ENCODE measurements at places on chromosomes 4 and X.

DNA sequence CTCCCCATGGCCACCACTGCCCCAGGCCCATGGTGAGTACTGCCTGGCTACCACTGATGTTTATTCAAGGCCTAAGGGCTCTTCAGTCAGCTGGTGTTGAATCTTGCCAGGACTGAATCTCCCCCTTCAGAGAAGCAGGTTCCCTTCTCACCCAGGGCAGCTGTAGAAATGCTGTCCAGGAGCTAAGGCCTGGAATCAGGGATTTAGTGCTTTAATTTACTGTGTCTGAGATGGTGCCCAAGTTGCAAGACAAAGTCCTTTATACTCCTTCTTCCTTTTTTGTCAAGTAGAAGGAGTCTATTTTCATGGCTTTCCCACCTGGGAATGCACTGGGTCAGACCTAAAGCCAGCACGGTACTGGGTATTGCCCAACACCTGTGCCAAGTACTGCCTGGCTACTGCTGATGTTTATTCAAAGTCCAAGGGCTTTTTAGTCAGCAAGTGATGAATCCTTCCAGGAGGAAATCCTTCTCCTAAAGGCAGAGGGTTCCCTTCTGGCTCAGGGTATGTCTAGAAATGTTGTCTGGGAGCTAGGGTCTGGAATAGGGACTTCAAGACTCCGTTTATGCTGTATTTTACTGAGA, 117.6 kb upstream of the ATOH1 start:
- DNase-seq = no peak

DNA sequence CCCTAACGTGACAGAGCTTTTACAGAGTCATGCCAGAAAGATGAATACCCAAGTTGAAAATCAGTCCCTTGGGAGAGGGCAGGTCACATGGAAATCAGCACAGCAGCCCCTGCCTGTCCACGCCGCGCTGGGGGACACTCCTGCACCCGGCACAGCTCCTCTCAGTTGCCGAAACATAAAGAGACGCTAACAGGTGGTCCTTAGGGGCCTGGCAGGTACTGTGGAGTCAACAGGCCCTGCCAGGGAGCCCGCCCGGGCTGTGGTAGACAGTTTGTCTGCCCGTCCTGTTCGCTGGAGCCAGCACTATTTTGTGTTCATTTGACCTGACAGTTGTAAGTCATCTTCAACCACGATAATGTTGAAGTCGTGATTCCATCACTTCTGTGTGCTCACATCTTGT, 30.5 kb downstream of the NELFA start:
- no peak for DNase-seq

GRCh38 chr4:2591189-2591588, 54.7 kb downstream of the FAM193A start:
- no peak for DNase-seq

- DNase-seq = no peak
These were observed 17.8 kb downstream of the GUCY1A1 start for GRCh38 chr4:155684423-155684822.

- no peak for DNase-seq
These were observed 117.0 kb downstream of the CBLL2 start for GRCh38 chrX:22389556-22390179.

GRCh38 chrX:120768681-120769080, 107.0 kb downstream of the CT47B1 start:
- DNase-seq = no peak

- no peak for DNase-seq
These were observed 113.0 kb upstream of the TLR3 start for GRCh38 chr4:185955826-185956543.

- no peak for DNase-seq
These were observed 284.1 kb downstream of the CHIC1 start for GRCh38 chrX:73847100-73847499.

DNA sequence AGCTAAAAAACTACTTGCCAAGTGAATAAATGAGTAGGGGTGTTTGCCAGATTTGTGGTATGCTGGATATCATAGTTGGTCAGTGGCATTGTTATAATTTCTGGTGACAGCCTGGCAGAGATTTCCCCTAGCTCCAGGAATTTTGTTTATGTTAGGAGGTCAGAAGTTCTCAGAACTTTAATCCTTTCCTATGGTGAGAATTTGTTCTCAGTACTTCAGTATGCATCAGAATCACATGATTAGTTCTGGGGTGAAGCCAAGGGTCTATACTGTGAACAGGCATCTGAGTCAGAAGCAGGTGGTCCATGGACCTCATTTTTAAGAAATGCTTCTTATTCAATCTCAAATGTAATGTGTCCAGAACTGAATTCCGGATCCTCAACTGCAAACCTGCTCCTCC, 10.5 kb downstream of the RASSF6 start:
- DNase-seq = no peak

DNA sequence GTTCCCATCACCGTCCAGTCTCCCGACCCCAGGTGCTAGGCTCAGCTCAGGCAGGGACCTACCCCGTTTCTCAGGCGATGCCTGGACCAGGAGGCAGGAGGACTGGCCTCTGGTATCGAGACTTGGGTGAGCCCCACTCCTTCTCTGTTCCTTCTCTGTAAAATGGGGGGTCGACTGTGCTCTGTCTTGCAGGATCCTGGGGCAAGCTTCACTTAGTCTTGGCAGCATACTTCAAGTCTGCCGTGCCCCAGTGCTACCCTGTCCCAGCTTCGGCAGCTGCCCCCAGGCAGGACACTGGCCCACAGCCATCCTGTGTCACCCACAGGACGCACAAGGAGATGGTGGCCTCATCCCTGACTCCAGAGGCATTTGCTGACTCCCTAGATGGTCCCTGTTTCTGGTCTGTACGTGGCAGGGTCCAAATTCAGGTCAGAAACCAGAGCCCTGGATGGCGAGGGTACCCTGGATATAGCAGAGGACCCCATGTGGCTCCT, 7.0 kb upstream of the HAUS7 start:
- no peak for DNase-seq

GRCh38 chrX:118726887-118727685, at the start of gene IL13RA1:
IL13RA1 (plus strand) TSS chrX:118727606; CDS start chrX:118727639, 33 bp downstream.
- no peak for DNase-seq

DNA sequence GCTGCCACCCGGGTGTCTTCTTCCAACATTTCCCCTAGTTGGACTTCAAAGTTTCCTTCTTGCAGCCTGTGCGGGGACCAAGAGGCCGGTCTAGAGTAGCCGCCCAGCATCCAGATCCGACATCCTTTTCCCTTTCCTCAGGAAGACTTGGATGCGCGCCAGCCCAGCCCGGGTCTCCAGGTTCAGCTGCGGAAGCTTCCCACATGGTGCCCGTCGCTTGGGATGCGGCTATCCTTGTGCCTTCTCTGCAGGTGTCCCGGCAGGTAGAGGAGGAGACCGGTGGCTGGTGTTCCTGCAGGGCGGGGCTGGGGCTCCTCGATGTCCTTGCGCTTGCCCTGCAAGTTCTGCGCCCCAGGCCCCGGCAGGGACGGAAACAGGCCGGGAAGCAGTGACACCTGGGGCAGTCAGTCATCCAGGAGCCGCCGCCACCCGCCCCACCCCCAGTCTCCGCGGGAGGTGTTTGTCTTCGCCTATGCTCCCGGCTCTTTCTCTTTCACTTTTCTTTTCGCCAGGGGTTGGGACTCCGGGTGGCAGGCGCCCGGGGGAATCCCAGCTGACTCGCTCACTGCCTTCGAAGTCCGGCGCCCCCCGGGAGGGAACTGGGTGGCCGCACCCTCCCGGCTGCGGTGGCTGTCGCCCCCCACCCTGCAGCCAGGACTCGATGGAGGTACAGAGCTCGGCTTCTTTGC, at the start of gene IL15:
IL15 (plus strand) TSS at position 502 of the 689 bp plus-strand sequence. CDS start 82,882 bp downstream, outside the sequence.
- peak; percentile 58 for DNase-seq

- DNase-seq = no peak
These were observed 97.6 kb upstream of the STIM2 start for GRCh38 chr4:26763063-26763462.

DNA sequence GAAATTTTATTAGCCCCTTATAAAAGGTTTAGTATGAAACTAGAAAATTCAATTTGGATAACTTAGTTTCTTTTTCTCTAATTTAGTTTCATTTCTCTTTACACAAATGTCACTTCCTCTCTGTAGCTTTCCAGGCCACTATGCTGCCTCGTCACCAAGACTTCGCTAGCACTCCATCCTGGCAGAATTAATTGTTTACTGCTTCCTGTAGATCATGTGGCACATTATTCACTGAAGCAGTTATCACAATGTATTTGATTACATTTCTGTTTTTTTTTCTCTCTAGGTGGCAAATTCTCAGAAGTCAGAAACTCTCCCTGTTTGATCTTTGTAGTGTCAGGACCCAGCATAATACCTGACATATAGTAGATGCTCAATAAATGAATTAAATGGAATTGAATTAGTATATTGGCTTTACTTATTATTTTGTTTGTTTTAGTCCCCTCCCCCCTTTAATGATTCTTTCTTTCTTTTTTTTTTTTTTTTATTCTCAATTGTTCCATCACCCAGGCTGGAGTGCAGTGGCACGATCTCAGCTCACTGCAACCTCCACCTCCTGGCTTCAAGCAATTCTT, 9.3 kb upstream of the SAT1 start:
- DNase-seq = peak; percentile 26

- no peak for DNase-seq
These were observed 5.9 kb upstream of the STIM2 start for GRCh38 chr4:26854701-26855100.

GRCh38 chrX:70183091-70183490, 5.8 kb downstream of the DGAT2L6 start:
- no peak for DNase-seq

DNA sequence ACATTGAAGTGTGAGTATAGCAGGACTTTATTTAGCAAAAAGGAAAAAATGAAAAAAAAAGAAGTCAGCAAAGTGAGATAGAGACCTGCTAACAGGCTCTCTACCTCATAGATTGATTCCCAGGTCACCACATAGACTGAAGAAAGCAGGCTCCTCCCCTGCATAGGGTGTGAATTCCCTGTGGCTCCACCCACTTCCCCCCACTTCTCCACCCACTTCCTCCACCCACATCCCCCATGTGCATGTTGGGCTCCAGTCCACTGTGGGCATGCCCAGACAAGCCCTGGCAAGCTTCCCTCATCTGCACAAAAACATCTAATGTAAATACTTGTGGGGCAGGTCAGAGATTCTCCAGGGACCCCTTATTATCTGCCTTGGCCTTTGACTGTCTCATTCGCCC, 97.8 kb downstream of the TMEM47 start:
- DNase-seq = no peak

- no peak for DNase-seq
These were observed 465.6 kb upstream of the AGA start for GRCh38 chr4:177907736-177908424.

DNA sequence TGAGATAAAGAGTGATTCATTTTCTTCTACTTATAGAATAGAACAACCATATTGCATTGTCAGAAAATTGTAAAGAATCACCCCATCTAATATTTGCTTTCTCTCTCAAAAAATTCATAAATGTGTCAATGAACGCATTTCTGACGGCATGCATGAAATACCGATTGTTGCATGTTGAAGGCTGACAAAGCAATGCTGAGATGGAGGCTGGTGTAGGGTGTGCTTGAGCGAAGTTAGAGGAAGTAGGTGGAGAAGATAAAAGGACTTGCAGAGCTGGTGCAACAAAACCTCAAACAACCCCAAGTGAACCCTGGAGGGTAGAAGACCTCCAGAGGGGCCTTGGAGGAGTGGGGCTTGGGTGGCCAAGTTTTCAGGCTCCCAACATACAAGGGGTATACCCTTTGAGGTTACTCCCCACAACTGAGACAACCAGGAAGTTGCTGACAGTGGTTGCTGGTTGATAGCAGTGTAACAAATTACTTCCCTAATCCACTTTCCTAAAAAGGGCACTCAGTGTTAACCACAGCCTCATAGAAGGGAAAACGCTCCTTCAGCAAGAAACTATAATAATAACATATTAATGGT, 452.7 kb downstream of the NLGN4X start:
- DNase-seq = no peak

GRCh38 chr4:140935254-140935653, 179.1 kb upstream of the TBC1D9 start:
- DNase-seq = no peak

DNA sequence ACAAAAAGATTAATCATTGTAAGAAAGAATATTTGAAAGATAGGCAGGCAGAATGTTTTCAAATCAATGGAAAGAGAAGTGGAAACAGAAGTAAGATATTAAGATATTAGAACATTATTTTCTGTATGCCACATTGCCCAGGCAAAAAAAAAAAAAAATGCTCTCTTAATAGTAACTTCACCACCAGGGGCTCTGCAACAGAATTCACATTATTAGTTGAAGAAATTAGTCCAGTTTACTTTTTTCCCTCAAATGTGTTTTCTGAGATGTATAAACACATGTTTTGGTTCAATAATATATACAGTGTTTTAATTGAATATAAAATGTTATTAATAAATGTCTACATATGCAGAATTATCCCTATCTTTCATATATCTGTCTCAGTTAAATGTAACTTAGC, 78.0 kb upstream of the ADAD1 start:
- no peak for DNase-seq

GRCh38 chr4:10944321-10944720, 259.8 kb upstream of the CLNK start:
- DNase-seq = no peak

DNA sequence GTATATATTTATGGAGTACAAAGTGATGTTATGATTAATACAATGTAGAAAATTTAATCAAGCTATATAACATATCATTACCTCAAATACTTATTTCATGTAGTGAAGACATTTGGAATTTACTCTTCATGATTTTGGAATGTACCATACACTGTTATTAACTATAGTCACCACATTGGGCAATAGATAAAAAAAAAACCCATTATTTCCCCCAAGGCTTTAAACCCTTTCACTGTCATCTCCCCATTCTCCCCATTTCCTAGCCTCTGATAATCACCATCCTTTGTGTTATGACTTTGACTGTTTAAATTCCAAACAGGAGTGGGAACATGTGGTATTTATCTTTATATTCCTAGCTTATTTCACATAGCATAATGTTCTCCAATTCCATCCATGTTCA, 2189.1 kb upstream of the AGA start:
- no peak for DNase-seq

DNA sequence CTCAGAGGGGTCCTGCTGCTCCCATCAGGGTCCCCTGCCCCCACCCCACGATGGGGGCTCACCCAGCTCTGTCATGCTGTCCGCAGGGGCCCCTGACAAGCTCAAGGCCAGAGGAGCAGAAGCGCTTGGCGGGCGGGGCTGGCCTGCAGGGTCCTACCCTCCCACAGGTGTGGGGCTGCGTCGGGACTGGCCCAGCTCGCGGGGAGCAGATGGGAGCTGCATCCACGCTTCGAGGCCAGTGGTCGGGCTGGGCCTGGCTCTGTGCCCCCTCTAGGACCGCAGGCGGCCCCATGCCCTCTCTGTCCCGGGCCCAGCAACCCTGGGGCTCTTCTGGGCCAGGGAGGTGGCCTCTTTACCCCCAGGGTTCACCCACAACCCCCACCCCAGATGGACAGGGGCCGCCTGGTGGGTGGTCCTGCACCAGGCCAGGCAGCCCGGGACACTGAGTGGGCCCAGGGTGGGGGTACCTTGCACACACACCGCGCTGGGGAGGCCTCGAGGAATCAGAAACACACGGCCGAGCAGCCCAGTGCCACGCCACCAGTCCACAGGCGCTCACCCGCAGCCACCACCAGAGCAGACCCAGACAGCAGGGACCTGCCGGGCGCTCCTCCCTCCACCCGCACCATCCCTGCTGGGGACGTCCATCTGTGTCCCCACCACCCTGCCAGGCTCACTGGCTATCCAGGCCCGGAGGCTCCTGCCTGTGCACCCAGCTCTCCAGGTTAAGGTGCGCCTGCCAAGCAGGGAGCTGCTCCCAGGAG, 30.0 kb downstream of the TACC3 start:
- no peak for DNase-seq

GRCh38 chr4:18366892-18367291, 345.3 kb upstream of the LCORL start:
- DNase-seq = no peak

- DNase-seq = no peak
These were observed 204.6 kb upstream of the DIAPH2 start for GRCh38 chrX:96480081-96480480.

Measured in activated T-cell treated with anti-CD3 and anti-CD28 coated beads for 4 hours (primary cell).